Right renal cortex interstitium (tissue), 3 donors: ENCODE measurements at places on chromosomes 11 and 22. TPM values are rescaled to one million over a fixed set of nuclear protein-coding genes. Genes with fewer than 3 reads are reported as not detected.

FXYD6 gene
- 129 TPM for polyA plus RNA-seq

- DNase-seq: no peak
Measured at GRCh38 chr11:95557376-95557775, 232.2 kb downstream of the FAM76B start.

DNA sequence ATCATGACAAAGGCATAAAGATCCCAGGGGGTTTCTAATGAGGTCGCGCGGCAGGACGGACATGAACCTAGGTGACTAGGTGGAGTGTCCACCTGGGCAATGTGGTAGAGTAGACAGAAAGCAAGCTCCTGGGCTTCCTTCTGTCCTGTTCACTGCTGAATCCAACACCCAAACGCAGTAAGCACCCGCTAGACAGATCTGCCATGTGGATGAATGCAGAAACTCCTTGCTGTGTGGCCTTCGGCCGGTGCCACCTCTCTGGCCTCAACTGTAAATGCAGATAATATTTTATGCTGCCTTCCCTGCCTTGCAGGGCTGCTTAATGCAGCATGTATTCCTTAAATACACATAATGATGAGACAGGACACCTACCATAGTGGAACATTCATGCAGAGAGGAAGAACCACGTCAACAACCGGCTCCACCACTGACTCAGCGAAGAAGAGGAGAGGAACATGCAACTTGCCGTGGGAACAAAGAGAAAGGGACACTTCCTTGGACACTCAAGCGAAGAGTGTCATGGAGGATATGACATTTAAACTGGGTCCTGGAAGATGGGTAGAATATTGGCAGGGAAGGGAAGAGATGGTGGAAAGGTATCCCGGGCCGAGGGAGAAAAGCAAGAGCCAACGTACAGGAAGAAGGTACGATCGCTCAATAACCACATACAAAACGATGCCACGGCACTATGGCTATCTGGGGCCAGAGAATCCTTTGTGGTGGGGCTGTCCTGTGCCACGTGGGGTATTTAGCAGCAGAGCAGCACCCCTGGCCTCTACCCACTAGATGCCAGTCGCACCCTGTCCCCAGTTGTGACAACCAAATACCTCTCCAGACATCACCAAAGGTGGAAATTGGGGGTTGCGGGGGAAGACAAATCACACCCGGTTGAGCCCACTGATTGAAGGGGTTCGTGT is 30.8 kb downstream of the MYH9 start:
- DNase-seq: no peak

DNA sequence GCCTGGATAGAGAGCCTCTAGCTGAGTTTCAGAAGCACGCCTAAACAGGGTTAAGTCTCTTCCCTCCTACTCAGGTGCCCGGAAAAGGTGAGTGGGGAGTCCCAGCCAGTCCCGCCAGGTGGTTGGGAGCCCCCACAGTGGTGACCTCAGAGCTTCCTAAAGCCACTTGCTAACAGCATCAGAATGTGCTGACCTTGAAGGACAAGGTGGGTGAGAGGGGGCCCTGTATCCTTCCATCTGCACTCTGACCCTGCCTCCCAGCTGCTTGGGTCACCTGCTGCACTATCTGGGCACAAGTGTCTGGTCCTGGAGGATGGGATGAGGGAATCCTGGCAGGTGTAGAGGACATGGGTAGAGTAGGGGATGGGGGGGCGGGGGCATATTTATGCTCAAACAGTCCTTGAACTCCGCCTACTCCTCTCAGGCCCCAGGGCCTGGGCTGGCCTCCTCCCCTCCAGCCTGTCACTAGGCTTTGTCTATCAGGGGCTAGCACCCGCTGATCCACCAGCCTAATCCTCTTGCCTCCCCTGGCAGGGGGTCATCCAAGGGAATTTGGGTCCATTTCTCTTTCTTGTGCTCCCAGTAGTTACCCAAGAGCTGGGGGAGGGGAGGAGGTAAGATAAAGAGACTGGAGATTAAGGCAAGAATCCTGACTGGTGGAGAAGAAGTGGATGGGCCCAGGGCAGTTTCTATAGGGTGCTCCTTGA is 3.4 kb downstream of the USP2 start:
- DNase-seq: no peak

- DNase-seq: no peak
Measured at GRCh38 chr22:50527921-50528681, 1.7 kb downstream of the TYMP start.

- DNase-seq: no peak
Measured at GRCh38 chr11:12618743-12619540, 55.3 kb upstream of the TEAD1 start.

TREH gene
- 0.64 TPM for polyA plus RNA-seq

ACTN3 gene
- 0.53 TPM for polyA plus RNA-seq

DNA sequence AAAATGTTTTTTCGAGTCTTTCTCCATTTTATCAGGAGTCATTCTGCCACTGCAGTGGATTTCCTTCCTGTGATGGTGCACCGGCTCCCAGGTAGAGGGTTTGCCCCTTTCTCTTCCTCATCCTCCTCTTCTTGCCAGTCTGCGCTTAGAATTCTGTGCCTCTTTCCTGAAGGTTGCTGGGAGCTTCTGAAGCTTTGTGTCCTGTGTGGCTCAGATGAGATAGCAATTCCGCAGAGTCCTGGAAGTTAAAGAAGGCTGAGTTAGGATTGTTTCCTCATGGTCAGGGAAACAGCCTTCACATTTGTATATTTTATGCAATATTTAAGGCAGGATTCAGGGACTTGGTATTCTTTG is 264 bp downstream of the BCO2 start:
- no peak for DNase-seq

DKK3 gene
- 72.5 TPM for polyA plus RNA-seq

INPP5J gene
- 3.5 TPM for polyA plus RNA-seq

DNA sequence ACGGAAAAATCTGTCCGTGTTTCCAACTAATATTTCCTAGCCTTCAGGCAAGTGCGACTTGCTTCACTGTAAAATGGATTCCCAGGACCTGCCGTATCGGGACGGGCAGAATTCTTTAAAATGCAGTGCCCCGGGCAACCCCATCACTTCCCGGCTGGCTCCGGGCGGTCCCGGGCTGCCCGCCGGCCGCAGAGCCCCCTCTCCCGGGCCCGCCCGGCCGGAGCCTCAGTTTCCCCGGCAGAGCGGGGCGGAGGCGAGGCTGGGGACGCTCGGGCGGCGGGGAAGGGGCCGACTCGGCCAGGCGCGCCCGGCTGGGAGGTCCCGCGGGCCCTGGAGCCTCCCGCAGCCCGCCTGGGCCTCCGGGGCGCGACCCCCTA is 84.2 kb upstream of the WNT7B start:
- DNase-seq: no peak

DNA sequence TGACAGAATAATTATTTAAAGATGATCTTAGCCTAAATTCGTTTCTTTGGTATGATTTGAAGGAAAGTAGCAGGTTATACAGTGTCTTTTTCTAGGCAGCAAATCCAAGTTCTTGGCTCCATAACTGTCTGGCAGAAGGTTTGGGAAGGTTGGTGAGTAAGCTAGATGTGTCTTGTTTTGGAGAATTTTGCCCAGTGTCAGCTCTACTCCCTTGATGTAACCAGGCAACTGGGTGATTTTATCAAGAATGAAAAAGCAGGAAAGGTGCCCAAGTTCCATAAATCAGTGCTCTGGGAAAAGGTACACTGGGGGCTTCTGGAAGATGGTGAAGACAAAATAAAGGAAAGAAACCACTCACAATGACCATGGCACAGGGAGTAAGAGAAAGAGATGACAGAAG is 71.5 kb upstream of the USP47 start:
- DNase-seq: no peak

DNA sequence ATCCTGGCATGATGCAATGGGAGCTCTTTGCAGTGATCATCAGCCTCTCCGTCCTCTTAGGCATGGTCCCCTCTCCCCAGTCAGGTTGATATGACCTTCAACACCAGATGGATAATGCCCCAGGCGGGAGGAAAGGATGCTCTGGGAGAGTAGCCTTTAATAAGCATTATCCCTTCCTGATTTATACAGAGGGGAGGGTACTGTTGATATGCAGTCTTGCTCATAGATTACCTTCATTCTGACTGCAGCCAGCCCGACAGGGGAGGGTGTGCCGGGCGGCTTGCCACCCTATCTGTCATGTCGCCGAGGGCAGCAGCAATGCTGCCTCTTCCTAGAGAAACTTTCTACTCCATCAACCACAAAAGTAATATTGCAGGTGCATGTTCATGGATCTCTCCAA is 497.4 kb downstream of the OPCML start:
- DNase-seq: no peak

DNA sequence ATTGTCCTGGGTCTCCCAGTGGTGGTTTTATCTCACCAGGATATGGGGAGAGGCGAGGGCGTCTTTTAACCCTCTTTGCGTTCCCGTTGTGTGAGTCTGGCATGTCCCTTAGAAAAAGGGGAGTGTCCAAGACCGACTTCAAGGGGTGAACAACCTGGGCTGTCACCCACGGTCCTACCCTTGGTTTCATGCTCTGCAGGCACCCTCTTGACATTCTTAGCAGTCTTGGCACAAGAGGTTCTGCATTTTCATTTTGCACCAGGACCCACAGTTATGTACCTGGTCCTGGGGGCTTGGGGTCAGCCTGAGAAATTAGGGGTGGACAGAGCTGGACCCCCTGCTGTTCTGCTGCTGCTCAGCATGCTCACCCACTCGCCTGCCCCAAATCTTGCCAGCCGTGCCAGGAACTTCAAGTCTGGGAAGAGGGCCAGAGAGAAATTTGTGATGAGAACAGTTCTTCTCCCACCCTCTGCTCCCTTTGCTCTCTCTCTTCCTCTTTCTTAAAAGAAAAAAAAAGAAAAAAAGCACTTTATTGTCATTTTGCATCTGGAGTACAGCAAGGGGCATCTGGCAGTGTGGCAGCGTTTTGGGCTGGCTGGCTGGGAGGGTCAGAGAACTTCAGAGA is 471.2 kb downstream of the MIAT start:
- no peak for DNase-seq

DNA sequence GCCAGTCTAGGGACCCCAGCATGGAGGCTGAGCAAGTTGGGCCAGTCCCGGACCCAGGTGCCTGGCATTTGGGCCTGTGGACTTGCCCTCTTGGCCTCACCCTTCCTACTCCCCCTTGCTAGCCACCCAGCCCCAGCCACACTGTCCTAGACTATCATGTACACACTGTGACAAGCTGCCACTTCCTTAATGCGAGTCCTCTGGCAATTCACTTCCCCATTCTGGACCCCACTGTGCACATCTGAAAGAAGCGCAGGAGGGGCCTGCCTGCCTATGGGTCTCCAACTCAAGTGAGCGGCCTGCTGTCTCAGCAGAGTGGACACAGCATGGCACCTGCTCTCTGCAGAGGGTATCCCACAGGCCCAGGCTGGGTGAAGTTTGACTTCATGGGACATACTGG is 68.5 kb upstream of the LMO1 start:
- DNase-seq: no peak

- no peak for DNase-seq
Measured at GRCh38 chr11:120722524-120722923, 211.0 kb downstream of the GRIK4 start.

SLC22A12 gene
- 3.6 TPM for polyA plus RNA-seq

DNA sequence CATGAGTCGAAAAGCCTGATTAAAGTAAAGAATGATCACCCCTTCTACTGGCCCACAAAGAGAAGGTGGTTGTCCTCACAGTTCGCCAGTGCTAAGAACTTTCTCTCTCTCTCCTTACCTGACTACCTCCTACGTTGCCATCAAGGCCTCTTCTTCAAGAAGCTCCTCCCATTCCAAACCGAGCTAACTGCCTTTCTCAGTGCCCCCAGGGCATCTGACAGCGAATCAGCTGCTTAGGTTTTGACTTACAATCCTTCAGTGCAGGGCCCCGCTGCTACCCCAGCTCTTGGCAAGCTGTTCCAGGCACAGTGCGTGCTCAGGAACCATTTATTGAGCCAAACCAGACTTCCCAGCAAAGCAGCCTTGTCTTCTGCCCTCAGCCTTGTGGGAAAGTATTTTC is 5.8 kb downstream of the VSTM5 start:
- DNase-seq: no peak

GRCh38 chr11:13128354-13128753 is 119.2 kb downstream of the RASSF10 start:
- no peak for DNase-seq
